ENCODE measurements at places on chromosomes 12 and 14. TPM values are rescaled to one million over a fixed set of nuclear protein-coding genes. Genes with fewer than 3 reads are reported as not detected.

Gene CEBPE
- 0.98 TPM for total RNA-seq

Gene KRT5
- total RNA-seq = not detected

Gene MIP
- total RNA-seq = not detected

Gene DIO3
- not detected for total RNA-seq

Gene SYT10
- not detected for total RNA-seq

Gene ATP2B1
- total RNA-seq = 26.6 TPM

Gene LRRC43
- not detected for total RNA-seq

Gene FKBP3
- total RNA-seq = 64.4 TPM

Gene IFNG
- 2.8 TPM for total RNA-seq

Gene ADAMTS20
- not detected for total RNA-seq

Gene RND1
- 1.2 TPM for total RNA-seq

Gene VRTN
- not detected for total RNA-seq

Gene C12orf43
- 17.6 TPM for total RNA-seq

Gene RIN3
- 56.8 TPM for total RNA-seq

All from activated CD4-positive, alpha-beta T cell treated with anti-CD3 and anti-CD28 coated beads, Interleukin-2, amount 10 ng/mL, durations not matched to agents 7 days and 5 days (primary cell).